ENCODE measurements at places on chromosomes 13 and 19. TPM values are rescaled to one million over a fixed set of nuclear protein-coding genes. Genes with fewer than 3 reads are reported as not detected.

SIAH3 gene
- not detected for total RNA-seq

PCSK4 gene
- 14.6 TPM for total RNA-seq

CEACAM21 gene
- 9.9 TPM for total RNA-seq

ZNF723 gene
- not detected for total RNA-seq

PSG6 gene
- not detected for total RNA-seq

IGFL1 gene
- total RNA-seq = not detected

SPRY2 gene
- 27.3 TPM for total RNA-seq

ZNF223 gene
- total RNA-seq = 23.0 TPM

GRCh38 chr19:55550321-55550650 is 4.9 kb upstream of the SBK3 start:
- no peaks in the 10 kb centered on the region for H3K36me3 ChIP-seq
- no peak for DNase-seq
- H3K27ac ChIP-seq = no peak overlapping the region
- H3K27me3 ChIP-seq = no peaks in the 10 kb centered on the region
- peaks cover 6% of the 10 kb centered on the region for H3K4me1 ChIP-seq
- no peak overlapping the region for H3K4me3 ChIP-seq

GRCh38 chr19:8449830-8450229 is 5.1 kb downstream of the HNRNPM start:
- no peaks in the 10 kb centered on the region for H3K4me1 ChIP-seq
- H3K36me3 ChIP-seq = no peaks in the 10 kb centered on the region
- no peak overlapping the region for H3K27ac ChIP-seq
- DNase-seq = no peak
- no peak overlapping the region for H3K4me3 ChIP-seq

DNA sequence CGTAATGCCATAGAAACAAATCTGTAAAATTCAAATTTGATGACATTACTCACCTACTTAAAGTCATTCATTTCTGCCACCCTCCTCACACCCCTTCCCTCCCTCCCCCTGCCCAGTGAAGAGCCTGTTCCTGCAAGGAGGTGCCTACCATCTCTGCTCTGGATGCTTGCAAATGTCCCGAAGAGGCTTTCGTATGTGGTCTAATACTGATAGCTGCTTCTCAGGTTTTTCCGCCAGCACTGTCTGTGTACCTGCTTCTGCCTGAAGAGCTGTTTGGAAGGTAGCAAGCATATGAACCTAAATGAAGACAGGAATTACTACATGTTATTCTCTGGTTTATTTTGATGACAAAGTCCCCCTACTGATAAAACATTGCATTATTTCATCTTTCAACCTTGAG is 57.1 kb downstream of the GPALPP1 start:
- H3K27ac ChIP-seq = no peak overlapping the region
- H3K36me3 ChIP-seq = no peaks in the 10 kb centered on the region
- no peaks in the 10 kb centered on the region for H3K27me3 ChIP-seq
- no peak overlapping the region for H3K4me3 ChIP-seq

- H3K4me1 ChIP-seq = no peaks in the 10 kb centered on the region
- no peaks in the 10 kb centered on the region for H3K27me3 ChIP-seq
- no peak overlapping the region for H3K27ac ChIP-seq
- H3K36me3 ChIP-seq = no peaks in the 10 kb centered on the region
These were observed 321.2 kb upstream of the NBEA start for GRCh38 chr13:34620862-34621261.

- DNase-seq = no peak
- no peaks in the 10 kb centered on the region for H3K4me1 ChIP-seq
- H3K27ac ChIP-seq = no peak overlapping the region
- no peaks in the 10 kb centered on the region for H3K27me3 ChIP-seq
- H3K36me3 ChIP-seq = no peaks in the 10 kb centered on the region
- no peak overlapping the region for H3K4me3 ChIP-seq
These were observed 139.6 kb upstream of the HTR2A start for GRCh38 chr13:47036294-47037008.

DNA sequence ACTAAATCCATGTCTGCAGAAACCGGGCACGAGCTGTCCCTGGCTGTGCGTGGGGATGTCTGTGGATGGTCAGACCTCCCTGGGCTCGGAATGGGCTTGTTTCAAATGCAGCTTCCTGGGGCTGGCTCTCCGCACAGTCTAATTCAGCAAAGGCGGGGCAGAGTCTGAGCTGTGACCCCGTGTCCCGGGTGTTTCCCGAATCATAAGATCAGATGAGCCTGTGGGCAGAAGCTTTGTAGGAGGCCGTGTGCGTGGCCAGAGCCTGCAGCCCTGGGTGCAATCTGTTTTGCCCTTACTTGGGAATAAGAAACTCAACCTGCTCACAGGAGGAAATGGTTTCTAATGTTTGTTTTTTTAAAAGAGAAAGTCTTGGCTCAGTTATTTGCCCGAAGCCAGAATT is 13.9 kb upstream of the GNA11 start:
- no peaks in the 10 kb centered on the region for H3K4me1 ChIP-seq
- peak overlapping the region; percentile 58 for H3K27ac ChIP-seq
- DNase-seq = peak; percentile 82
- no peaks in the 10 kb centered on the region for H3K27me3 ChIP-seq
- H3K36me3 ChIP-seq = no peaks in the 10 kb centered on the region

GRCh38 chr19:28878862-28879566 is 333.9 kb downstream of the UQCRFS1 start:
- no peaks in the 10 kb centered on the region for H3K27me3 ChIP-seq
- no peaks in the 10 kb centered on the region for H3K4me1 ChIP-seq
- H3K27ac ChIP-seq = no peak overlapping the region

DNA sequence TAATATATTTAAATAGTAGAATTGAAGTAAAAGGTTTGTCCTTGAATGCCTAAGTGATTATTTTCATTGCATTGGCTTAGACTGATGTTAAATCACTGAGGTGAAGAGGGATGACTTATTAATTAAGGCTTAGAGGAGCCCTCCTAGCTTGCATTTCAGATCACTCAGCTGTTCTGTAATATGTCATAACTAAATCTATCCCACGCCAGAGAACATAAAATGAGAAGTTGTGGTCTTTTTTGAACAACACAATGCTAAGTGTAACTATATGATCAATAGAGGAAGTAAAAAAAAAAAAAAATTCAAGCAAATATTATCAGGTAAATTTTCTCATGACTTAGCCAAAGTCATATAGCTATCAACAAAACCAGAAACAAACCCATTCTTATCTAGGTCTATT is 752.2 kb downstream of the GPC5 start:
- H3K4me3 ChIP-seq = no peak overlapping the region
- H3K36me3 ChIP-seq = no peaks in the 10 kb centered on the region
- no peak overlapping the region for H3K27ac ChIP-seq
- H3K4me1 ChIP-seq = no peaks in the 10 kb centered on the region

DNA sequence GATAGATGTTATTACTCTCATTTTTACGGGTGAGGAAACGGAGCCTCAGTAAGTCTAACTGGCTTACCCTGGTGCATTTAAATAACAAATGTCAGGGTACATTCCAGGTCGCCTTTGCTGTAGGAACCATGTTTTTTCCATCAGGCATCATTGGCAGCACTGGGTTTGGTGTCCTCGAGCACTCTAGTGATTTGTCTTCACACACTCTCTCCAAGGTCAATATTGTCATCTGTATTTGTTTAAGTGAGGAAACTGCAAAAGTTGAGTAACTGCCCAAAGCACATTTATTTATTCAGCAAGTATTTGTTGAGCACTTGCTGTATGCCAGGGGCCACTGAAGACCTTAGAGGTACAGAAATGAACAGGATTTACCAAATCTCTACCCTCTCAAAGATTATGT is 78.6 kb downstream of the DCT start:
- H3K4me1 ChIP-seq = no peaks in the 10 kb centered on the region
- DNase-seq = no peak
- no peak overlapping the region for H3K27ac ChIP-seq
- no peaks in the 10 kb centered on the region for H3K36me3 ChIP-seq
- H3K4me3 ChIP-seq = no peak overlapping the region

GRCh38 chr19:32343550-32344262 is 1.7 kb upstream of the ZNF507 start:
- no peaks in the 10 kb centered on the region for H3K36me3 ChIP-seq
- H3K27ac ChIP-seq = no peak overlapping the region
- no peak for DNase-seq
- no peak overlapping the region for H3K4me3 ChIP-seq
- H3K4me1 ChIP-seq = peaks cover 7% of the 10 kb centered on the region

- H3K4me3 ChIP-seq = no peak overlapping the region
- DNase-seq = no peak
- no peaks in the 10 kb centered on the region for H3K4me1 ChIP-seq
- no peak overlapping the region for H3K27ac ChIP-seq
- H3K27me3 ChIP-seq = no peaks in the 10 kb centered on the region
- no peaks in the 10 kb centered on the region for H3K36me3 ChIP-seq
These were observed 30.8 kb upstream of the ZNRF4 start for GRCh38 chr19:5424192-5424973.

GRCh38 chr13:92224825-92225224 is 826.4 kb downstream of the GPC5 start:
- DNase-seq = no peak
- H3K27ac ChIP-seq = no peak overlapping the region
- no peak overlapping the region for H3K4me3 ChIP-seq
- H3K36me3 ChIP-seq = no peaks in the 10 kb centered on the region

DNA sequence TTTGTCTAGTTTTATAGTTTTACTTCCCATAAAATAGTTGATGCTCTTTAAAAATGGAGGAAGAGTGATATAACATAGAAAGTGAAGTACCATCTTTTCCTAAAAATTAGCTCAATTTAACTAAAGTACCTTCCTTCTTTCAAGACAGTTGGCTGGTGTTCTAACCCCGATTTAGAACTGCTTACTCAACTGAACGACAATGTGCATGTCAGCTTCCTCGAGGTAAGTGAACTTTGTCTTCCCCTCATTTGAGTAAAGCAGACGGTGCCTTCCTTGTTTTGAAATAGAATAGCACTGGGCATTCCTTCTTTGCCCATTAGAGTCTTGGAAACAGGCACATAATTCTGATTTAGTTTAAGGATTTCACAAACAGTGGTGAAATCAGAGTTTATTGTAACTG is 1519.2 kb downstream of the EFNB2 start:
- no peaks in the 10 kb centered on the region for H3K4me1 ChIP-seq
- H3K27me3 ChIP-seq = no peaks in the 10 kb centered on the region
- no peaks in the 10 kb centered on the region for H3K36me3 ChIP-seq
- H3K27ac ChIP-seq = no peak overlapping the region
- DNase-seq = no peak
- no peak overlapping the region for H3K4me3 ChIP-seq

DNA sequence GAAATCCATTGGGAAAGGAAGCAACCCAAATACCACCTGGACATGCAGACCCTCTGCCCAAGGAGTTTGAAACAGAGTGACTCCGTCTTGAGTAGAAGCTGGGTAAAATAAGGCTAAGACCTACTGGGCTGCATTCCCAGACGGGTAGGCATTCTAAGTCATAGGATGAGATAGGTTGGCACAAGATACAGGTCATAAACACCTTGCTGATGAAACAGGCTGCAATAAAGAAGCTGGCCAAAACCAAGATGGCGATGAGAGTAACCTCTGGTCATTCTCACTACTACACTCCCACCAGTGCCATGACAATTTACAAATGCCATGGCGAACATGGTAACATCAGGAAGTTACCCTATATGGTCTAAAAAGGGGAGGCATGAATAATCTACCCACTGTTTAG is 40.2 kb downstream of the RFXAP start:
- H3K4me3 ChIP-seq = no peak overlapping the region
- H3K36me3 ChIP-seq = no peaks in the 10 kb centered on the region
- no peaks in the 10 kb centered on the region for H3K27me3 ChIP-seq
- H3K4me1 ChIP-seq = no peaks in the 10 kb centered on the region
- no peak overlapping the region for H3K27ac ChIP-seq

- H3K36me3 ChIP-seq = no peaks in the 10 kb centered on the region
- no peak overlapping the region for H3K4me3 ChIP-seq
- H3K4me1 ChIP-seq = peaks cover 14% of the 10 kb centered on the region
- DNase-seq = no peak
These were observed 8.8 kb downstream of the SPPL2B start for GRCh38 chr19:2337329-2337707.

GRCh38 chr19:7795555-7796161 is 32.6 kb downstream of the CLEC4M start:
- H3K36me3 ChIP-seq = no peaks in the 10 kb centered on the region
- H3K4me1 ChIP-seq = no peaks in the 10 kb centered on the region
- H3K27ac ChIP-seq = no peak overlapping the region
- no peak overlapping the region for H3K4me3 ChIP-seq

GRCh38 chr19:322616-323015 is 22.0 kb downstream of the MIER2 start:
- H3K27ac ChIP-seq = no peak overlapping the region
- H3K4me1 ChIP-seq = no peaks in the 10 kb centered on the region
- no peaks in the 10 kb centered on the region for H3K27me3 ChIP-seq
- no peak overlapping the region for H3K4me3 ChIP-seq

DNA sequence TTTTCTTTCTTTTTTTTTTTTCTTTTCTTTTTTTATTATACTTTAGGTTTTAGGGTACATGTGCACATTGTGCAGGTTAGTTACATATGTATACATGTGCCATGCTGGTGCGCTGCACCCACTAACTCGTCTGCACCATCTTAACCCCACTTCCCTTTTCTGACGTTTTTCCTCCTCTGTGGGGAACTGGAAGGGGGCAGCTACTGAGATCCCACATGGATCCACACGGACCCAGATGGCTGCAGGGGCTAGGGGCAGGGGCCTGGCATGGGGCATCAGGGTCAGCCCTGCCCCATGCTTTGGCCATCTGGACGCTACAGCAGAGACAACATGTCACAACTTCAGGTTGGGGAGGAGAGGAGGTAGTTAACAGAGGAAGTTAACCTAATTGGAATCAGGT is 54.3 kb downstream of the RUBCNL start:
- H3K4me1 ChIP-seq = no peaks in the 10 kb centered on the region
- H3K27me3 ChIP-seq = no peaks in the 10 kb centered on the region
- no peak overlapping the region for H3K27ac ChIP-seq
- no peak for DNase-seq
- no peak overlapping the region for H3K4me3 ChIP-seq

DNA sequence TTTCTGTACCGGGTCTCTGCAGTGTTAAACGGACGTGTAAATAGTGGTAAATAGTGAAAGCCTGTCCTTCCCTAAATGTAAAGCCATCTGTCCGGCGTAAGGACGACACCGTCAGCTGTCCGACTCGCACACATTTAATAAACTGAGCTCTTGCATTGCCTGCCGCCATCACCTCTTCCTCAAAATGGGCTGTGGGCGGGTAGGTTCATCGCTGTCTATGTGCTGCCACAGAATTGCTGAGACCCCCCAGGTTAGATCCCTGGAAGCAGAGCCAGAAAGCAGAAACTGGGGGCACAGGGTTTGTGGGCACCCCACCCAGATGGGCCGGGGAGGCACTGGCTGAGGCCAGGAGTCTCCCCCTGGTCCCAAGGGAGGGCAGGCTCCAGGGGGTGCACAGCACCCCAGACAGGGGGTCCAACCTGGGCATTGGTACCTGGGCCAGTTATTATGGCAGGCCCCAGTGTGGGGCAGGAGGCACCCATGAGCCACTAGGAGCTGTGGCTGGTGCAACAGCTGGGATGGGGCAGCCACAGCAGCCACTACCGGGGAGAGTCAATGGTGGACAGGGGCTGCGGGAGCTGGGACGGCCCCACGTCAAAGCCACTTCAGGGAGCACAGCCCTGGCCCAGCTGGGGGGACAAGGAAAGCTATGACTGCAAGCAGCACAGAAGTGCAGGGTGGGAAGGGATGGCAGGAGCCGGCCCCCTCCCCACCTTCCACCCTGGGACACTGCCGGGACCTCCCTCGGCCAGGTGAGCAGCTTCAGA is 5.7 kb downstream of the C19orf25 start:
- peaks cover 43% of the 10 kb centered on the region for H3K27me3 ChIP-seq
- H3K4me1 ChIP-seq = peaks cover 57% of the 10 kb centered on the region
- no peak overlapping the region for H3K27ac ChIP-seq
- H3K4me3 ChIP-seq = no peak overlapping the region
- DNase-seq = no peak
